GM23248 (cell line): ENCODE measurements at places on chromosomes 16 and 17. TPM values are rescaled to one million over a fixed set of nuclear protein-coding genes. Genes with fewer than 3 reads are reported as not detected.
A peak's percentile ranks its signal among the peaks of the same experiment; 100 is the strongest.

HGS gene
- 161 and 166 TPM in 2 replicates for total RNA-seq

COPRS gene
- total RNA-seq, result 105 and 110 TPM in 2 replicates

ZG16 gene
- total RNA-seq, result not detected in 2 replicates

DNA sequence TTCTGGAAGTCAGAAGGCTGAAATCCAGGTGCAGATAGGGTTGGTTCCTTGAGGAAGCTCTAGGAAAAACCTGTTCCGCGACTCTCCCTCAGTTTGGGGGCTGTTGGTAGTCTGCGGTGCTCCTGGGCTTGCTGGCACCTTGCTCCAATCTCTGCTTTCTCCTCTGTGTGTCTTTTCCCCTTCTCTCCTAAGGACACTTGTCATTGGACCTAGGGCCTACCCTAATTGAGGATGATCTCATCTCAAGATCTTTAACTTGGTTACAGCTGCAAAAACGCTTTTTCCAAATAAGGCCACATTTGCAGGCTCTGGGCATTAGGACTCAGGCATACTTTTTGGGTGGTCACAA is 12.9 kb upstream of the CACNG4 start:
- peak overlapping the region; percentile 34; the same call in 1 of the 2 replicates for H3K27ac ChIP-seq
- peaks cover 26% of the 10 kb centered on the region for H3K4me1 ChIP-seq
- DNase-seq, result no peak
- H3K36me3 ChIP-seq, result no peaks in the 10 kb centered on the region
- H3K4me3 ChIP-seq, result no peak overlapping the region

GRCh38 chr17:50063561-50064252 is 7.8 kb downstream of the ITGA3 start:
- H3K4me1 ChIP-seq, result peaks cover 88% of the 10 kb centered on the region
- no peaks in the 10 kb centered on the region for H3K27me3 ChIP-seq
- H3K27ac ChIP-seq, result peak overlapping the region; percentile 97
- H3K4me3 ChIP-seq, result no peak overlapping the region
- DNase-seq, result peak; percentile 82
- peaks cover 16% of the 10 kb centered on the region for H3K36me3 ChIP-seq

DNA sequence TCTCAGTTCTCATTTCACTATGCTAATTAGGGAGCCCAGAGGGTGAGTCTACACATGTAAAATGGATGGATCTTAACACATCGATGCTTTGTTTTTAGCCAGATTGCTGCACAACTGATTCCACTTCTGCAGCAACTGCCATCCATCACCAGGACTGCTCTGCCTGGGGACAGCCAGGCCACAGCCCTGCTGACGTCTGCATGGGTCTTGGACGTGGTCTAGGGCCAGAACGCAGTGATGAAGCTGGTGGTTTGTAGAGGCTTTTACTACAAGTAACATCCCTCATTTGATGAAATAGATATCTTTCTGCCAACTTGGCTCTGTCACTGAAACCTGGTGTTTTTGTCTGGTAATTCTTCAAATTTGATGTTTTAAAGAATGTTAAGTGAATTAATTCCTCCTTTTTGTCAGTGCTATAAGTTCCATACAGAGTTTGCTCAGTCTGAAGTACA is 50.6 kb downstream of the MARCHF10 start:
- H3K27me3 ChIP-seq, result no peaks in the 10 kb centered on the region
- H3K36me3 ChIP-seq, result no peaks in the 10 kb centered on the region
- no peak for DNase-seq
- H3K4me3 ChIP-seq, result no peak overlapping the region

DNA sequence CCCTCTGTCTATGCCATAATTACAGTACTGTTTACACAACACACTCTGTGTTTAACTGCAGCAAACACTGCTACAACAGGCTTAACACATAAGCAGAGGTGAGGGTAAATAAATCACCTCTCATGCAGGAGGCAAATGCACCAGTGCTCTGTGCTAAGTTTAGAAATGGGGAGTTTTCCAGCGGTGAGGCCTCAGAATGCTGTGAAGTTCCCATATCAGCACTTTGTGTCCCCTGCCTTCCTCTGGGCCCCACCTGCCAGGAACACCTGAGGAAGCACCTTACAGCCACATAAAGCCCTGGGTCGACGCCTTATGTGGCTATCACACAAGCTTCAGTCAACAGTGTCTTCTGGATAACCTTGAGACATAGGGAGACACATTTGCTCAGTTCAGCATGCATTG is 304.5 kb downstream of the HAPSTR1 start:
- DNase-seq, result no peak
- H3K4me1 ChIP-seq, result no peaks in the 10 kb centered on the region
- no peak overlapping the region for H3K4me3 ChIP-seq
- no peaks in the 10 kb centered on the region for H3K36me3 ChIP-seq
- no peaks in the 10 kb centered on the region for H3K27me3 ChIP-seq

DNA sequence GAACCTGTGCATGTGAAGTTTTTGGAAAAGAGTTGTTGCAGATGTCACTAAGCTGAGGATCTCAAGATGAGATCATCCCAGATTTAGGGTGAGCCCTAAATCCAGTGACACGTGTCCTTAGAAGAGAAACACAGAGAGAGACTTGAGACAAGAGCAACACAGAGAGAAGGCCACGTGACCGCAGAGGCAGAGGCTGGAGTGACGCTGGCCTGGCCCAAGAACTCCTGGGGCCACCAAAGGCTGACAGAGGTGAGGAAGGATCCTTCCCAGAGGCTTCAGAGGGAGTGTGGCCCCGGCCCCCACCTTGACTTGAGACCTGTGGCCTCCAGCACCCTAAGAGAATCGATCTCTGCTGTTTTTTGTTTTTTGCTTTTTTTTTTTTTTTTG is 12.1 kb upstream of the RHBDF2 start:
- DNase-seq, result no peak
- no peak overlapping the region for H3K4me3 ChIP-seq
- H3K27me3 ChIP-seq, result no peaks in the 10 kb centered on the region
- H3K27ac ChIP-seq, result no peak overlapping the region
- no peaks in the 10 kb centered on the region for H3K36me3 ChIP-seq
- H3K4me1 ChIP-seq, result peaks cover 23% of the 10 kb centered on the region

- peaks cover 14% of the 10 kb centered on the region for H3K4me1 ChIP-seq
- H3K4me3 ChIP-seq, result no peak overlapping the region
- H3K27ac ChIP-seq, result no peak overlapping the region
- DNase-seq, result no peak
Measured at GRCh38 chr16:50299508-50300105, 33.3 kb downstream of the ADCY7 start.

DNA sequence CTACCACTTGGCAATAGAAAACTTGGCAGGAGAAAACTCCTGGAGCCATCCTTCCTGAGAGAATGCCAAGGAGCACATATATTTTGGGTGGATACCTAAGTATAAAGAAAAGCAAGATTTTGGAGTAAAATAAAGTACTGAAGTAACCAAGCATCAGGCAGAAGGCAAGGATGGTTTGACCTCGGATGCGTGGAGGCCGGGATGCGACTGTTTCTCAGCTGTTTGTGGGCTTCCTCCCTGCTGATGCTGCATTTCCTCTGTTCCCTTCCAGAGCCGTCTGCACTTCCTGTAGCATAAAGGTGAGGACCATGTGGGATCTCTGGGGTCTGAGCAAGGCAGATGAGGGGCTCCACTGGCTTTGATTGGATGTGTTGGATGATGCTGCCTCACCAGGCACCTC is 5.5 kb upstream of the TCF25 start:
- no peak overlapping the region for H3K4me3 ChIP-seq
- H3K36me3 ChIP-seq, result no peaks in the 10 kb centered on the region
- peak; percentile 17 for DNase-seq
- no peak overlapping the region for H3K27ac ChIP-seq
- H3K4me1 ChIP-seq, result peaks cover 17% of the 10 kb centered on the region

DNA sequence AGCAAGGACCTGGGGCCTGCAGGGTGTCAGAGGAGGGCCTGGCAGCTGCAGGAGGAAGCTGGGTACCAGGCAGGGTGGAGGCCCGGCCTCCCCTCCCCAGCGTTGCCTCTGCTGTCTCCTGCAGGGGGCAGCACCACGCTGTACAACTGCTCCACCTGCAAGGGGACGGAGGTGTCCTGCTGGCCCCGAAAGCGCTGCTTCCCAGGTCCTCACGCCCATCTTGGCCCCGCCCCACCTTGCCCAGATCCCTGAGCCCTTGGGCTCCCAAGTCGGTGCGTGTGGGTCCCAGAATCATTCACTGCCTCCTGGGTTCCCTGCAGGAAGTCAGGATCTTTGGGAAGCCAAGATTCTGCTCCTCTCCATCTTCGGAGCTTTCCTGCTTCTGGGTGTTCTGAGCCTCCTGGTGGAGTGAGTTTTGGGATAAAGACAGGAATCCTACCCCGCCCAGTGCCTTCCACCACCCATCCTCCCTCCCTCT is 1.2 kb downstream of the TMEM95 start:
- peaks cover 19% of the 10 kb centered on the region for H3K4me1 ChIP-seq
- no peak overlapping the region for H3K27ac ChIP-seq
- H3K4me3 ChIP-seq, result no peak overlapping the region
- no peaks in the 10 kb centered on the region for H3K27me3 ChIP-seq

DNA sequence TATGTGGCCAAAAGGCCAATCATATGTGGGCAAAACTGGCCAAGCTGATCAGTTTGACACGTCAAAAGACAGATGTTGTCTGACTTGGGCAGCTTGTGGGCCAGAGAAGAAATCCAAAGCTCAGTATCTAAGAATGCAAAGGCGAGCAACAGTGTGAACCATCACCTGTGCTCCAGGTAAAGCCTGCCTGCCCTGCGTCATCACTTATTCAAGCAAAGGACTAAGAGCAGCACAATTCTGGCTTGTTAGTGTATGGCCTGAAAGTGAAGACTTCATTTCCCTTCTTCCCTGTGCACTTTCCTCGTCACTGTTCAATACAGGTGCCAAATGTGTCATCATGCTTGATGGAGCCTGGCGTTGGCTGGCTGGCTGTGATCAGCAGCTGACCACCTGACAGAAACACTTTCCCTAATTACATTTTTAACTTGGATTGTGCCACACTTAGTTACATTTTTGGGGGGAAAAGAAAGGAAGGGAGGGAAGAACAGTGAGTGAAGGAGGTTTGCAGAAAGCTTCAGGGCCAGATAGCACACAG is 4.7 kb downstream of the FAM20A start:
- no peak overlapping the region for H3K4me3 ChIP-seq
- H3K27me3 ChIP-seq, result no peaks in the 10 kb centered on the region
- no peak overlapping the region for H3K27ac ChIP-seq
- H3K36me3 ChIP-seq, result no peaks in the 10 kb centered on the region
- no peak for DNase-seq
- H3K4me1 ChIP-seq, result peaks cover 50% of the 10 kb centered on the region

DNA sequence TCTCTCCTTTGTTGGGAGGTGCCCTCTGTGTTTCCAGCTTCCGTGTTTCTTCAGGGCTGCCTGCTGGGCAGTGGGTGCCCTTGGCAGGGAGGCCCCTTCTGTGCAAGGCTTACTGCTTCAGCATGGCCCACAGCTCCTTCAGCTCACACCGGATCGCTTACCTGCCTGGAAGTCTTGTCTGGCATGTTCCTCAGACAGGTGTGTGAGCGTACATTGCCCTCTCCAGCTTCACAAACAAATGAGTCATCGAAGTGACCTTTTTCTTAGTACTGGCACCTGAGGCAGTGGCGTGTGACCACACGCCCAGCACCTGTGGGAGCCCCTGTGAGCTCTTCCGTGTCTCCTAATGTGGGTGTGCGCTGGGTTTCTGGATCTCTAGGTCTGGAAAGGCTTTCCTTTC is 3.5 kb downstream of the RAB40C start:
- H3K36me3 ChIP-seq, result no peaks in the 10 kb centered on the region
- H3K27ac ChIP-seq, result no peak overlapping the region
- H3K4me3 ChIP-seq, result no peak overlapping the region

GRCh38 chr17:21686165-21687015 is 5.9 kb upstream of the KCNJ18 start:
- no peak overlapping the region for H3K4me3 ChIP-seq
- DNase-seq, result peak; percentile 30
- no peaks in the 10 kb centered on the region for H3K36me3 ChIP-seq
- no peaks in the 10 kb centered on the region for H3K27me3 ChIP-seq

DNA sequence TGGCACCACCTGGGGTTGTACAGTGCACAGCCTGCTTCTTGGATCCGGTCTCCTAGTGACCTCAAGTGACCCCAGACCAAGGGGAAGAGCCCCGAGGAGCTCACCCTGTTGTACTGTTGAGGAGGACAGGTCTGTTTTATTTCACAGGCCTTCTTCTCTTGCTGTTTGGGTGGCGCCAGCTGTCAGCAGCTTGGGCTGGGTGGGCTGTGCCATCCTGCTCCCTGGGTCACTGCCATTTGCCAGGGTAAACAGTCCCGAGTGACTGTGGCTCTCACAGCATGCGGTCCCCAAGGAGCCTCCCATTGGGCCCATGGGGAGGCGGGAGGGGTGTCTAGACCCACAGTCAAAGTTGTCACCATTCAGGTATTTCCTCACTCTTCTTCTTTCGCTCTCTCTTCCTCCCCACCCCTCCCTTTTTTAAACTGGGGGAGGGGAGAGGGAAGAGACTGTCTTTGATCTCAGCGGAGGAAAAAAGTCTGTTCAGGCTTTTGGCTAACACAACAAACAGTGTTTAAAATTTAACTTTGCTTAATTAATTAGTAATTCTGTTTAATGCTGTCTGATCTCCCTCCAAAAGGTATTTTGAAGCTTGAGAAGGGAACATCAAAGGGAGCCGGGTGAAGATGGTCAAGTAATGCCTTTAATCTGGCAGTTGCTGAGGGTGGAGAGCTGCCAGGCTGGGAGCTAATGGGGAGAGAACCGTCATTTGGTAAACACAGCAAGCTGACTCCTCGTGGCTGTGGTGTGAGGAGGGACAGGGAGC is 64.0 kb downstream of the SNX20 start:
- no peak for DNase-seq
- no peaks in the 10 kb centered on the region for H3K27me3 ChIP-seq
- no peak overlapping the region for H3K4me3 ChIP-seq
- H3K36me3 ChIP-seq, result no peaks in the 10 kb centered on the region

- DNase-seq, result peak; percentile 93
- H3K27me3 ChIP-seq, result no peaks in the 10 kb centered on the region
- H3K36me3 ChIP-seq, result no peaks in the 10 kb centered on the region
- peak overlapping the region; percentile 20; the same call in 1 of the 2 replicates for H3K27ac ChIP-seq
Measured at GRCh38 chr17:16987830-16988601, 16.1 kb upstream of the TNFRSF13B start.

GRCh38 chr17:39217734-39218369 is 7.9 kb downstream of the STAC2 start:
- H3K27ac ChIP-seq, result no peak overlapping the region
- H3K27me3 ChIP-seq, result no peaks in the 10 kb centered on the region
- H3K4me1 ChIP-seq, result no peaks in the 10 kb centered on the region
- H3K36me3 ChIP-seq, result no peaks in the 10 kb centered on the region
